GM12878 (cell line): ENCODE measurements at places on chromosomes 4 and X.

GRCh38 chrX:107678957-107679740 is 50.8 kb downstream of the PRPS1 start:
- DNase-seq, result no peak

- DNase-seq, result no peak
Observed at GRCh38 chr4:20881658-20882057, 181.4 kb downstream of the PACRGL start.

- DNase-seq, result no peak
Observed at GRCh38 chrX:151825925-151826485, 86.7 kb upstream of the MAGEA4 start.

GRCh38 chrX:48516285-48516684 is 5.3 kb upstream of the EBP start:
- no peak for DNase-seq

DNA sequence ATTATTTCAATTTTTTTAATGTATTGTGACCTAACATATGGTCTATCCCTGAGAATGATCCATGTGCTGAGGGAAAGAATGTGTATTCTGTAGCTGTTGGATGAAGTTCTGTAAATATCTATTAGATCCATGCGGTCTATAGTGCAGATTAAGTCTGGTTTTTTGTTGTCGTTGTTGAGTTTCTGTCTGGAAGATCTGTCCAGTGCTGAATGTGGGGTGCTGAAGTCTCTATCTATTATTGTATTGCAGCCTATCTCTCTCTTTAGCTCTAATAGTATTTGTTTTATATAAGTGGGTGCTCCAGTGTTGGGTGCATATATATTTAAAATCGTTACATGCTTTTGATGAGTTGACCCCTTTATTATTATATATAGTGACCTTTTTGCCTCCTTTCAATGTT is 26.2 kb upstream of the PAGE3 start:
- DNase-seq, result no peak

GRCh38 chrX:66680451-66680850 is 41.6 kb upstream of the EDA2R start:
- no peak for DNase-seq

GRCh38 chr4:7206911-7207567 is 14.7 kb downstream of the SORCS2 start:
- DNase-seq, result no peak

GRCh38 chrX:118718737-118719136 is 8.7 kb upstream of the IL13RA1 start:
- DNase-seq, result no peak

DNA sequence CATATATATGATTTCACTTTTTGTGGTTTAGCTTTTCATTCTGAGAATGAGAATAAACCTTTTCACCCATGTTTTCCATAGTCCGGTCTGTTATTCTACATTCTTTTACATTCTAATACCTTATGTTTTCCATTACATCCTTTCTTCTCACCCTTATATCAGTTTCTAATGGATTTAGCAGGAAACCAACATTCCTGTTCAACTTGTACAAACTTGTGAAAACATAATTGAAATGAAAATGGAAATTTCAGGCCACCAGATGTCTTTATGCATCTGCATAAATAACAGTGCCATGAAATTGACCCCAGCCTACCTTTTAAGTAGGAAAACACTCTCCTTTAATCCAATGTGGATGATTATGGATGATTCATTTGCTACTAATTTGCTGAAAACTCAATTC is 494.8 kb upstream of the ZFP42 start:
- DNase-seq, result no peak
